ENCODE measurements at places on chromosomes 5 and 9. TPM values are rescaled to one million over a fixed set of nuclear protein-coding genes. Genes with fewer than 3 reads are reported as not detected.

The FANCG gene
- total RNA-seq = 32.5 TPM

The LCN12 gene
- total RNA-seq = not detected

The STPG3 gene
- total RNA-seq = not detected

The PFN3 gene
- not detected for total RNA-seq

- DNase-seq = no peak
Observed at GRCh38 chr9:34665067-34665380, 2.6 kb upstream of the CCL27 start.

DNA sequence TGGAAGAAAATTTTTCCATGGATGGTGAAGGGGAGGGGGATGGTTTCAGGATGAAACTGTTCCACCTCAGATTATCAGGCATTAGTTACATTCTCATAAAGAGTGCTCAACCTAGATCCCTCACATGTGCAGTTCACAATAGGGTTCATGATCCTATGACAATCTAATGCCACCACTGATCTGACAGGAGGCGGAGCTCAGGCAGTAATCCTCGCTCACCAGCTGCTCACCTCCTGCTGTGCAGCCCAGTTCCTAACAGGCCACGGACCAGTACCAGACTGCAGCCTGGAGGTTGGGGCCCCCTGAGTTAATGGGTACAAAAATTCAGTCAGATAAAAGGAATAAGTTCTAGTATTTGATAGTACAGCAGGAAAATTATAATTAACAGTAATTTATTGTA lies 337.2 kb downstream of the NPR3 start:
- DNase-seq = no peak

DNA sequence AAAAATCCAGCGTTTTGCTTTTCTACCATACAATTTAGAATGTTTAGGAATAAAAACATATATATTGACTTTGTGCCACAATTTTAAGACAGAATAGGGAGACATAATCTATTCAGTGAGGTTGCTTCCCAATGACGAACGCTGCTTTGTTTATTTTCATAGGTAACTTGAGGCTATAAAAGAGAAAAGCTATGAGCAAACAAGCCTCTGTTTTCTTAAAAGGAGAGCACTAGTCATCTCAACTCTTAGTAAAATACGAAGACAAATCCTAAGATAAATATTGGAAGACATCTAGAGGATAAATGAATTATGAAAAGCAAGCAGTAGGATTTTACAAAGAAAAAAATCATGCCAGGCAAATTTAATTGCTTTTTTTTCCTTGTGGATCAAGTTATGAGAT lies 363.6 kb downstream of the ANXA1 start:
- DNase-seq = no peak

GRCh38 chr5:170183816-170184687 lies 48.7 kb upstream of the C5orf58 start:
- DNase-seq = peak; percentile 26

GRCh38 chr9:79565245-79565644 lies 6.5 kb upstream of the TLE4 start:
- no peak for DNase-seq

- peak; percentile 15 for DNase-seq
Observed at GRCh38 chr5:82312373-82312856, 34.3 kb upstream of the RPS23 start.
